ENCODE measurements at places on chromosomes 1 and 21. TPM values are rescaled to one million over a fixed set of nuclear protein-coding genes. Genes with fewer than 3 reads are reported as not detected.

Gene PLA2G2C
- total RNA-seq: 0.09 TPM

- no peak for DNase-seq
These were observed 75.0 kb downstream of the NPHP4 start for GRCh38 chr1:5917281-5917590.

Gene FCRL2
- total RNA-seq: 2.3 TPM

Gene GSTM5
- total RNA-seq: 23.7 TPM

GRCh38 chr1:5632224-5632623 is 360.0 kb downstream of the NPHP4 start:
- no peak for DNase-seq

Gene CD1D
- 3.7 TPM for total RNA-seq

Gene TRIM46
- 0.60 TPM for total RNA-seq
